ENCODE measurements at places on chromosomes 16 and 17.

DNA sequence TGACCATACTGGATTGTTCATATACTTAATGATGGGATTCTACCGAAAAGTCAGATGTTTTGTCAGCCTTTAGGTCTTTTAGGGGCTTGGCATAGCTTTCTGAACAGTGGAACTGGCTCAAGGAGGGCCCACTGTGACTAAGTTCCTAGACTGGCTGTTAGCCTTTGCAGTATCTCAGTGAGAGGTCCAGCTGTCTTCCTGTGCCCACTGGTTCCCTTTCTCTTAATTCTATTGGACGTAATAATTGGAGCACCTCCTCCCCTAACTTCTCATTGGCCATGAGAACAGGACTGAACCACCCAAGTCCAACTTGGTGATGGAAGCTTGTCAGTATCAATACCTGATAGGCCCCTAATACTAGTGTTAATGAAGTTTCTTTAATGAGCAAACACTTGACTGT is 13.5 kb downstream of the KPNA2 start:
- no peak for DNase-seq

DNA sequence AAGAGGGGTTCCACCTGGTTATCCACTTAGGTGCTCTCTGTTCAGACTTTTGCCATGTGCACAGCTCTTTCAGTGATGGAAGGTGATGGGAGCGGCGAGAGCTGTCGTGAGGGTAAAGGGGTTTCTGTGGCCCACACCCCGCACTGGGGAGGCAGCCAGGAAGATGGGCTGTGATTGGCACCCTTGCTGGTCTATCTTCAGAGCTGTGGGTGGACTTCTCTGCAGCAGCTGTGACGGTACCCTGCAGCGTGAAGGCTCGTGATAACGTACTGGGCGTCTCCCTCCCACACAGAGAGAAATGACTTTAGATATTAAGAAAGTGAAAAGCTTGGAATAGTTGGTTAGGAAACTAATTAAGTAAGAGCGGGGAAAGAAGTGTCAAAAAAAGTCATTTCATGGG is 45.8 kb downstream of the MPRIP start:
- DNase-seq, result no peak

- no peak for DNase-seq
These were observed 122.9 kb downstream of the METRNL start for GRCh38 chr17:83202002-83203000.

DNA sequence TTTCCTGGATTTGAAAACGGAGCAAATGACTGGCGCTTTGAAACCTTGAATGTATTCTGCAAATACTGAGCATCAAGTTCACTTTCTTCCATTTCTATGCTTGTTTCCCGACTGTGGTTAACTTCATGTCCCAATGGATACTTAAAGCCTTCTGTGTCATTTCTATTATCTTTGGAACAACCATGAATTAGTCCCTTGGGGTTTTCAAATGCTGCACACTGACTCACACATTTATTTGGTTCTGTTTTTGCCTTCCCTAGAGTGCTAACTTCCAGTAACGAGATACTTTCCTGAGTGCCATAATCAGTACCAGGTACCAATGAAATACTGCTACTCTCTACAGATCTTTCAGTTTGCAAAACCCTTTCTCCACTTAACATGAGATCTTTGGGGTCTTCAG is 32.3 kb downstream of the BRCA1 start:
- no peak for DNase-seq

DNA sequence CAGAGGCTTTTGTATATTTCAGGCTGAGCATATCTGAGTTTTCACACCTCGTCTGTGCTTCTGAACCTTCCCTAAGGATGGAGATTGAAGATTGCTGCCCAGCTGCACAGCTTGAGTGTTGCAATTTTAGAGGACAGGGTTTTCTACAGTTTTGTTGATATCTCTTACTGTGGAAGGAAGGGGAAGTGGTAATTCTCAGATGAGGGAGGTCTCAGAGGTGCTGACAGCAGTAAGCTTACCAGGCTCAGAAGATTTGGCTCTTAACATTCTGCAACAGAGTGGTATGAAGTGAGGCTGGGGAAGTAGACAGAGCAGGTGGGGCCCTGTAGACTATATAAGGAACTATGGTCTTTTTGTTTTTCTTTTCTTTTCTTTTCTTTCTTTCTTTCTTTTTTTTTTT is 45.8 kb upstream of the ARHGAP17 start:
- peak; percentile 26 for DNase-seq

DNA sequence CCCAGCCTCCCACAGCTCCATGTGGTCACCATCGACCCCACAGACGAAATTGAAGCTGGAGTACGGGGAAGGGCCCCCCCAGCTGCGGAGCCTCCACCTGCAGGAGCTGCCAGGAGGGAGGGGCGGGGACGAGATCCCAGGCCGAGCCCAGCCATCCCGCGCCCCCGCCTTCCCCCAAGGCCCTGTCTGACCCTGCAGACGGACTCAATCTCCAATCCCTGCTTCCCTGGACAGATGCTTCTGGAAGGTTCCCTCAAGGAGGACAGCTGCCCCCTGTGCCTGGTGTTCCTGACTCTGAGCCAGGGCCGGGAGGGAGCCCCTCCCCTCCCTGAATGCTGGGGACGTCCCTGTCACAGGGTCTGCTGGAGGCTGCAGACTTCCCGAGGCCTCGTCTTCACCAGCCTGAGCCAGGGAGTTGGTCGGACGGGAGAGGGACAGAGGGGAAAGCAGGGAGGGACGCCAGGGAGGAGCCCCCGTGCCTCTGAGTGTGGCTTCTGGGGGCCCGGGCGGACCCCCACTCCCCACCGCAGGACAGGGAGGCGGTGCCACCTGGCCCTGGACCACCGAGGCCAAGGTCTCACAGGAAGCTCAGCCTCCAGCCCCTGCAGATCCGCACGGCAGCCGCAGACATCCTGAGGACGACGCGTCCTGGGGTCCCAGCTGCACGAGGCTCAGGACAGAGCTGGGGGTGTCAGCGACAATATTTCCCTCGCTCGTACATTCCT is 21.3 kb upstream of the C1QTNF8 start:
- DNase-seq, result no peak

DNA sequence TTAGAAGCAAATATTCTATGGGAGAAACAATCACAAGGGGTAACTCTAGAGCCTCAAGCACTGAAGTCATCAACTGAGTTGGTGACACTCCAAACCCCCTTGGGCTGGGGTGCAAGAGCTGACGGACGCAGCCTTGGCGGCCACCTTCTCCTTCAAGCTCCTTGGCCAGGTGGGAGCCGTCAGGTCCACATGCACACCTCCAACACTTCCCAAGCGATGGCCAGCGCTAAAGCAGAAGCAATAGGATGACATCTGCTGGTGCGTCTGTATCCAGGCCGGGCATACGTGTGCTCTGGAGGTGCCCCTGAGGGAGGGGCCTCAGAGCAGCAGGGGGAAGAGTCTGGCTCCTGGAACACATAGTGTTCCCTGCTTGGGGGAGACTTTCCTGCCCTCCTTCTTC is 12.2 kb upstream of the FOXJ1 start:
- no peak for DNase-seq

GRCh38 chr16:1156055-1156982 is 3.4 kb downstream of the CACNA1H start:
- DNase-seq, result no peak

- no peak for DNase-seq
These were observed 40.2 kb upstream of the METTL16 start for GRCh38 chr17:2551928-2552327.

GRCh38 chr17:17905036-17905320 is 67.2 kb downstream of the TOM1L2 start:
- DNase-seq, result no peak

DNA sequence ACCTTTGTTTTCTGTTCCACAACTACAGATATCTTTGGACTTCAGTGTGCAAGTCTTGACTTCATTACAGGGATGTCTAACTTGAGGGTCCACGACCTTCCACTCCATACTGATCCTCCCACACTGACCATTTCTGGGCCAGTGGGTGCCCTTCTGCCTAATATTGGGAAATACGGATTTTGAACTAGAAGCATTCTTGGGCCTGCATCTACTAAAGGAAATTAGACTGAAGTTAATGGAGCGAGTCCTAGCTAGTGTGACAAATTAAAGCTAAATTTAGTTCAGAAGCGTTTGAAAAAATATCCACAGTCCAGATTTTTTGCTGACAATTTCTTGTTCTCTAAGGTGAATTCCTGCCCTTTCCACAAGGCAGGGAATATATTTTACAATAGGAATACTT is 9.9 kb upstream of the TMIGD1 start:
- DNase-seq, result no peak

- no peak for DNase-seq
These were observed 24.3 kb upstream of the CRISPLD2 start for GRCh38 chr16:84795329-84796053.

DNA sequence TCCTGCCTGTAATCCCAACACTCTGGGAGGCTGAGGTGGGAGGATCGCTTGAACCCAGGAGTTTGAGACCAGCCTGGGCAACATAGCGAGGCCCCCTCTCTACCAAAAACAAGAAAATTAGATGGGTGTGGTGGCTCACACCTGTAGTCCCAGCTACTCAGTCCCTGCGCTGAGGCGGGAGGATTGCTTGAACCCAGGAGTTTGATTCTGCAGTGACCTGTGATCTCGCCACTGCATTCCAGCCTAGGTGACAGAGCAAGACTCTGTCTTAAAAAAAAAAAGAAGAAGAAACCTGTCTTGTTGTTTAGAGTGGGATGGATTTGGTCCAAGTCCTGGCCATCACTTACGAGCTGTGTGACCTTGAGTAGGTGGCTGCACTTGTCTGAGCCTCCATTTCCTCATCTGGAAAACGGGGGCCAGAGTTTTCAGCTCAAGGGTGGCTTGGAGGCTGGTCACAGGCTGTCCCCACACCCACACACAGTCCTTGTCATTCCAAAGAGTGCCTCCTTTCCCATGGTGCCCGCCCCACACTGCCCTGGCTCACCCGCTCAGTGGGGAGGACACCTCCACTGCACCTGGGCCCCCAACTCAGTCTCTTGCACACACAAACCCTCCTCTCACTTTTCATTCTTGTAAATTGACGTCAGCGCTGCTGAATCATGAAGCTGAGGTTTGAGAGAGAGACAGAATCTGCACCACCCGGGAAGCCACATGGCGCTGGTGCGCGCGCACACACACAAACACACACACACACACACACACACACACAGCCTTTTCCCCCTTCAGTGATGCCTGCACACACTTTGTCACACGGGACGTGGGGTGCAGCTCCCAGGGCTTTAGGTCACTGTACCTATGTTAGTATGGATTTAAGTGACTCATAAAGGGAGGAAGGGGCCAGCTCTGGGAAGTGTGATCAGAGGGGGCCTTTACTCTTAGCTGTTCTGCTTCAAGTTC is 4.2 kb downstream of the SOCS1 start:
- DNase-seq, result peak; percentile 69

DNA sequence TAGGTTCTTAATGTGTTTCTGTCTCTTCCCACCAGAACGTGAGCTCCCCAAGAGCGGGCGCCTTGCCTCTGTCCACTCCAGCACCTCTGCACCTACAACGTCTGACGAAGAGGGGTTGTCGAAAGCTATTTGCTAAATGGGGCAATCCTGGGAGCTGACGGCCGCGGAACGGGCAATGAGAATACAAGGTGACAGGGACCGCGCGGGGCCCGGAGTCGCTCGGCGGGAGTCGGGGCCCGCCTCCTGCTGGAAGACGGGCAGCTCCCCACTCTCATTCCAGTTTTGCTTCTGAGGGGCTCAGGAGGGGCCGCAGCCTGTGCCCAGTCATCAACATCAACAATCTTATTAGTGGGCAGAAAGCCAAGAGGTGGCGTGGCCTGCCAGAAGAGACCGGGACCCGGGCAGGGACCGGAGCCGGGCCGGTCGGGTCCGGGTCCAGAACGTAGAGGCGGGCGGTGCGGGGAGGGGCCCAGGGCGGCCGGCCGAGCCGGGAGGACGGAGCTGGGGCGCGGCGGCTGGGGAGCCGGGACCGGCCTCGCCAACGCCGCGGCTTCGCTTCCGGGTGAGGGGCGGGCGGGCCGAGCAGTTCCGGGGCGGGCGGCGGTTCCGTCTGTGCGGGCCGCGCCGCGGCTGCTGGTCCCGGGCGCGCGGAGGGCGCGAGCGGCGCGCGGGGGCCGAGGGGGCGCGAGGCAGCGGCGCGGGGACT is at the start of gene MOSMO:
Gene MOSMO, plus strand, starts transcription at position 603 of the 706 bp plus-strand sequence. CDS start 191 bp downstream, outside the sequence.
- peak; percentile 67 for DNase-seq

- DNase-seq, result no peak
These were observed 276.9 kb downstream of the SOX9 start for GRCh38 chr17:72397687-72398086.

DNA sequence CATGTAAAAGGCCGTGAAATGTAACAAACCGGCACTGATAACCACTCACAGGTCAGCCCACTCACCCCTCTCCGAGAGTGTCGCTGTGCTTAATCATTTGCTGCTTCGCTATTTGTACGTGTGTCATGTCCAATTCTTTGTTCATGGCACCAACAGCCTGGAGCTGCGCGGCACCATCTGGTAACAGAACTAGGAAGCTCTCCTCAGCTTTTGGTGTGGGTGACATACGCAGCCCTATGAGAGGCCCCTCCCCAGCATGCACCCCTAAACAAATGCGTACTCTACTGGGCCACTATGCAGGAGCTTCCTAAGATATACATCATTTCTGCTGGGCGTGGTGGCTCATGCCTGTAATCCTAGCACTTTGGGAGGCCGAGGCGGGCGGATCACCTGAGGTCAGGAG is 2.3 kb upstream of the PECAM1 start:
- DNase-seq, result peak; percentile 59

- no peak for DNase-seq
These were observed 12.2 kb downstream of the C16orf95 start for GRCh38 chr16:87304951-87305350.

DNA sequence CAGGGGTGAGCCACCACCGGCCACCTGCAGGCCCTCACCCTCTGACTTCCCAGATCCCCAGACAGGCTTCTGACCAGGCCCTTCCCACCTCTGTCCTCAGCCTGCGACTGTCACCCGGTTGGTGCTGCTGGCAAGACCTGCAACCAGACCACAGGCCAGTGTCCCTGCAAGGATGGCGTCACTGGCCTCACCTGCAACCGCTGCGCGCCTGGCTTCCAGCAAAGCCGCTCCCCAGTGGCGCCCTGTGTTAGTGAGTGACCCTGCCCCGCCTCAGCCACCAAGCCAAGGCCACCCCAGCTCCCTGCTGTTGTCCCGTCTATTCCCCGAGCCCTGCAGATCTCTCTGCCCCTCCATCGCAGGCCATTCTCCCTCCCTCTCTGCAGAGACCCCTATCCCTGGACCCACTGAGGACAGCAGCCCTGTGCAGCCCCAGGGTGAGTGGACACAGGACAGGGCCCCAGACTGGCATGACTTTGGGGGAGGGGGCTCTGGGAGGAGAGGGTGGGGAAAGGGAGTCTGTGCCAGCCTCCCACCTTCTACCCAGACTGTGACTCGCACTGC is 1.9 kb downstream of the NTN3 start:
- no peak for DNase-seq

DNA sequence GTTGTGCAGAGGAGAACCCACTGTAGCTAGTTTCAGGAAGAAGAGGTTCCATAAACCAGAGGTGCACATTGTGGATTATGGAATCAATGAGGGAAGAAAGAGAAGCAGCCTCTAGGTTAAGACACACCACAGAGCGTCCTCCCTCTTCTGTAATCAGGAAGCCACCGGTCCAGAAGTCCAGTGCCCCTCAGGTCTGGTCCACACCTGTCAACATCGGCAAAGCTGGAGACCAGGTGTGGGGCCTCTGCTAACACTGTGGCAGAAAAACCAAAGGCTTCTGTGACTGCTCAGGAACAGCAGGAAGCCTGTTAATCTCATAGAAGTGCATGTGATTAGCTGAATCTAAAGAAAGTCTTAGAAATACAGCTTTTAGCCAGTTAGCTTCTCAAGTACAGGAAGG is 23.3 kb downstream of the LIMD2 start:
- DNase-seq, result no peak

- DNase-seq, result no peak
These were observed 2.0 kb upstream of the HSD17B2 start for GRCh38 chr16:82033006-82033405.

- DNase-seq, result no peak
These were observed 2.0 kb downstream of the GPS1 start for GRCh38 chr17:82053556-82054263.

Data from CD8-positive, alpha-beta T cell (primary cell).